ENCODE measurements at places on chromosomes 2 and 18.

- no peak for DNase-seq
Observed at GRCh38 chr2:48268671-48269070, 261.3 kb upstream of the STON1 start.

DNA sequence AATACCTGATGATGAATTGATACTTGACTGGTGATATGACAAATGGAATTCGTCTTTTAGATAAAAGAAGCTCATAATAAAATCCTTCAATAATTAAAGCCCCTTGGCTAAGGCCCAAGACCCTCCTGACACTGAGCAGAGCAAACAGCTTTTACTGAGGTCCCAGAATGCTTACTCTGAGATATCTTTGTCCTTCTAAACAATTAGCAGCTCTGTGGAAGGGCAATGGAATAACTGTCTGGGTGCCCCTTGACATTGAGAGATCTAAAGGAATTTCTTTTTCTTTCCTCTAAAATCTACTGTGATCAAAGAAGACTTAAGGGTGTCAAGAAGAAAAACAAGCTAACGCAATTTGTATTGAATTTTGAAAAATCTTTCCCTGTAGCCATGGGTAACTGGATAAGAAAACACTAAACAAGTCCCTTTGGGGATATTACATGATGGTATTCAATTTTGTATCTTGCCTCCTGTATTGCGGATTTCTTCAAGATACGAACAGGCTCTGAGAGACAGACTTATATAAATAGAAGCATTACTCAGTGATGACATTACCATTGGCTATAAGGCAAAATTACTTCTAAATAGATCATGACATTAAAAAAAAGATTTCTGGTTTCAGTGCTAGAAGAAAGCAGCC is 128.8 kb downstream of the MREG start:
- DNase-seq: no peak

GRCh38 chr2:194672994-194673393 is 984.0 kb upstream of the SLC39A10 start:
- no peak for DNase-seq

DNA sequence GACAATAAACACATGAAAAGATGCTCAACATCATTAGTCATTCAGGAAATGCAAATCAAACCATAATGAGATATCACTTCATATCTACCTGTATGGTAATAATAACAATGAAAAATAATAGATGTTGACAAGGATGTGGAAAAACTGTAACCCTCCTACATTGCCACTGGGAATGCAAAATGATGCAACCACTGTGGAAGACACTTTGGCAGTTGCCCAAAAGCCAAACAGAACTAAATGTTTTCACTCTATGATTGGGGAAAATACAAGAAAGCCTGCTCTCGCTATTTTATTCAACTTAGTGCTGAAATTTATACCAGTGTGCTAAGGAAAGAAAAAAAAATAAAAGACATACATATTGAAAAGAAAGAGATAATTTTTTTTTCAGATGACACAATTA is 934.5 kb downstream of the CNTNAP5 start:
- no peak for DNase-seq

GRCh38 chr2:151775057-151775740 is 40.9 kb upstream of the NEB start:
- no peak for DNase-seq

GRCh38 chr2:142834021-142834420 is 43.4 kb upstream of the KYNU start:
- DNase-seq: no peak

DNA sequence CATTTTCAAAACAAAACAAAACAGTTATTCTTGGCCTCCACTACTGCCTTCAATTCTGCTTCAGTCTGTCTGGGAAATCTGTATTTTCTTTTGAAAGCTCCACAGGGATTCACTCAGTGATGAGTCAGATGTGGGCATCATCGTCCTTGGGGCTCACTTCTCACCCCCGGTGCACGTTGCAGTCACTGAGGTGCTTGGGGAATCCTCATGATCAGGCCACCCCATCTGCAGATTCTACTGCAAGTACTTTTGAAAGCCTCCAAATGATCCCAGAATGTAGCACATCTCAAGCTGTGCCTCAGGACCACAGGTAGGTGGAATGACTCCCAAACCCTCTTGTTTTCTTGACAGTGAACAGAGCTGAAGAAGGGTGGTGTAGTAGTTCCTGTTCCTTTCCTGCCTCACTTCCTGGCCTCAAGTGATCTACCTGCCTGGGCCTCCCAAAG is 34.3 kb downstream of the LPIN2 start:
- no peak for DNase-seq
